ENCODE measurements at places on chromosomes 12 and 14.

DNA sequence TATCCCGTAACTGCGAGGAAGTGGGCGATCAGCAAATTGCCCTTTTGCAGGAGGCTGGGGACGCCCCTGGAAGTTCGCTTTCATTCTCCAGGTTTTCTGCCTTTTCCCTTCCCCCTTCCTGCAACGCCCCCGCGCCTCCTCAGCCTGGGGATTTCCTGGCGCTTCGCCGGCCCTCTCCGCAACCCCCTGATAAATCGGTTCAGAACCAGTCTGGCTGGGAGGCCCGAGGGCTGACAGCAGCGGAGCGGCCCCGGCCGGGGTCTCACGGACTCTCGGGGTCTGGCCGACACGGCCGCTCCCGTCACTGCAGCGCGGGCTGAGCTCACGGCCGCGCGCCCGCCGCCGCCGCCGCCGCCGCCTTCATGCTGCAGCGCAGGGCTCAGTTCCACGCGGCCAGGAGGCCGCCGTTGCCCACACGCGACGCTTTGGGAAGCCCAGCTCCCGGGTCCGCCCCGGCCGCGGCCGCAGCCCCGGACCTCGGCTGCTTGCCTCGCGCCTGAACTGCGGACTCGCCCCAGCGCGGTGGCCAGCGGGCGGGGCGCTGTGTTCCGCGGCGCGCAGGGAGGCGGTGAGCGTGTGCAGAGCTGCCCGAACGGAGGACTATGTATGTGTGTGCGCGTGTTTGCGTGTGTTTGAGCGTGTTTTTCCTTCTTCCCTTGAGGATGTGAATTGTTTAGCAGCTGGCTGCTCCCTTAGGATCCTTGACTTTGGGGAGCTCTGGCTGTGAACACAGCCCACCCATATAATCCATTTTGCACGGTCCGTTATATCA, at the start of gene LRFN5:
Gene LRFN5, plus strand, starts transcription at position 345 of the 772 bp plus-strand sequence.
- DNase-seq: no peak

GRCh38 chr12:124563809-124564208, 3.6 kb downstream of the NCOR2 start:
- DNase-seq: no peak

DNA sequence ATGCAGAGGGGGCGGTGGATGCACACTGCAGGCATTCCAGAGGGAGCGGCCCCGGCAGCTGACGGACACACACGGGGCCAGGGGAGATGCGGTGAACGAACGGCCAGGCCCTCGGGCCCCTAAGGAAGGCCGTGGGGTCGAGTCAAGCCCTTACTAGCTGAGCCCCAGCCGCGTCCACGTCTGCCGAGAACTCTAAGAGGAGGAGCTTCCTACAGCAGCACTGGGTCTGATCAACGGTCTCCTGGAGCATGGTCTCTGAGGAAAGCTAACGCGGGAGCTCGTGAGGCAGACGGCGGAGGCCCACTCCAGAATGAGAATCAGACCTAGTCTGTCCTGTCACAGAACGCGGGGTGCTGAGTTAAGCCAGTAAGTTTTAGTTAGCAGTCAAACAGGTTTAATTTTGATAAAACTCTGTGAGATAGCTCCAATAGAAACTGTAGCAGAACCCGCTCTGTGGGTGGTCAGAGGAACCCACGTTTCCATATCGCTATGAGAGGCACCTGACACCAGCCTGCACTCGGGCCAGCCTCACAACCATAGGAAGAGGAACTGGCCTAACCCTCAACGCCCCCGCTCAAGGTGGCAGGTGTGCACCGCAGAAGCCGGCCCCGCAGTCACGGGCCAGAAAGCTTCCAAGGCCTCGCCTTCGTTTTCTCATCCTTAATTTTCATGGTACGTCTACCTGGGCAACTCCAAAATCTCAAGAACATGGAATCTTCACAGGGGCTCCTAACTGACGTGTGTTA, 55.5 kb downstream of the CDC42BPB start:
- no peak for DNase-seq

GRCh38 chr12:45681465-45681864, 48.0 kb upstream of the ARID2 start:
- no peak for DNase-seq

- DNase-seq: no peak
Observed at GRCh38 chr12:50718760-50719159, 45.1 kb upstream of the ATF1 start.

- DNase-seq: no peak
Observed at GRCh38 chr12:127881371-127882140, 385.4 kb upstream of the TMEM132C start.

GRCh38 chr14:65243766-65244442, 141.6 kb upstream of the MAX start:
- DNase-seq: no peak

DNA sequence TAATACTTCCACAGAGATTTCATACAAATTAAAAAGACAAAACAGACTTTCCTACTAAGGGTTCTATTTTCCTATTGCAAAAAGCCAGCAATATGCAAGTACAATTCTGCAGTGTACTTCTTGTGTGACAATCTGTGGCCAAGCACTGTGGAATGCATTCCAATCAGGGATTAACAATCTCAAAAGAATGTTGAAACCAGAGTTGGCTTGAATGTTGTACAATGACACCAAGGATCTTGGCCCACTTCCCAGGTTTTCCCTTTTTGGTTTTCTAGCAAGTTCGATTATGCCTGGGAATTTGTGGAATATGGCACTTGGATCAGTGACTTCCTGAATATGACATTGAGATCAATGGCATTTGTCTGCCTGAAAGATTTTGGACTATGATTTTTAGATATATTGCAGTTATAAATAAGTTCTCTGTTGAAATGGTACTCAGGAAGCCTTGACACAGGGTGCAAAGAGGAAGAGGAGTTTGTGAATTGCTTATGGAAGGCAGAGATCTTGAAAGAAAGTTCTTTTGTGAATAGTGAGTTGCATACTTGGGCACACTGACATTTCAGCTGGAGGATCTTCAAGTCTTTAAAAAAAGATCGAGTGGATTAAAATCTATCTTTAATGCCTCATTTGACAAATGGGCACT, 81.4 kb upstream of the FERMT2 start:
- no peak for DNase-seq

- no peak for DNase-seq
Observed at GRCh38 chr12:6226002-6226678, 25.9 kb downstream of the CD9 start.

DNA sequence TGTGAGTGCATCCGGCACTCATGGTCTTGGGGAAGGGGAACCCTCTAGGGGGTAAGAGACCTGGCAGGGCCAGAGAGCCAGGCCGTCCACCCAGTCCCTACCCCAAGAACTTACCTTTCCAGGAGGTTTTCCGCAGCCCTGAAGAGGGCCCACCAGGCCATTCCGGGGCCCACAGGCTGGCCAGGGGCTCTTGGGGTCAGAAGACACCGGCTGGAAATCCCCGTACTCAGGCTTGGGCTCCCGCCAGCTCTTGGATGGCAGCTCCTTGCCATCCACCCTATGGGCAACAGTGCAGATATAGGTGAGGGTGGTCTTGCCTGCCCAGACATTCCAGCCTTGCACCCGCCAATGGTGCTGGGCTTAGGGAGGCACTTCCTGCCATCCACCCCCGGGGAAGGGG, 34.6 kb downstream of the NCKAP5L start:
- no peak for DNase-seq

DNA sequence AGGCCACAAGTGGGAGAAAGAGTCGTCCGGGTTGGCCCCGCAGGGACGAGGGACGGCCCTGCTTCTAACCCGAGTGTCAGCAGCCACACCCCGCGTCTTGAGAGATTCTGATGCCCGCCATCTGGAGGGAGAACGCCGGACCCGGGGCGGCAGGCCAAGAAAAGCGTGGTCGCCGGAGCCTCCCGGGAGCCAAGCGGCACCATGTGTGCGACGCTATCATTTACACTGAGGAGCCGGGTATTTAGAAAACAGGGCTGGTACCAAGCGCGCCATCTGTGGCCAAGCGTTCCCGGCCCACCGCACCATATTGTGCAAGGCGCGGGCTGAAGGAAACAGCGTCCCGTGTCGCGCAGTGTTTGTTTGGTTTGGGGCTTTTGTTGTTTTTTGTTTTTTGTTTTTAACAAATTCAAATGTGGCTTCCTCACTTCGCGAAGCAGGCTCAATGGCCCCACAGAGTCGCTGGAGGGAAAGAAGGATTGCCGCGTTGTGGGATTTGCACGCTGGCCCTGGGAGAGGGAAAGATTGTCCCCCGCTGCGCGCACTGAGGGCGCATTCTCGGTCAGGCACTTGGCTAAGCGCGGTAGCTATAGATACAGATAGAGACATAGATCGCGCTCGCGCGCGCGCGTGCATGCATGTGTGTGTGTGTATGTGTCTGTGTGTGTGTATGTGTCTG, 153.8 kb downstream of the BCL11B start:
- DNase-seq: no peak

DNA sequence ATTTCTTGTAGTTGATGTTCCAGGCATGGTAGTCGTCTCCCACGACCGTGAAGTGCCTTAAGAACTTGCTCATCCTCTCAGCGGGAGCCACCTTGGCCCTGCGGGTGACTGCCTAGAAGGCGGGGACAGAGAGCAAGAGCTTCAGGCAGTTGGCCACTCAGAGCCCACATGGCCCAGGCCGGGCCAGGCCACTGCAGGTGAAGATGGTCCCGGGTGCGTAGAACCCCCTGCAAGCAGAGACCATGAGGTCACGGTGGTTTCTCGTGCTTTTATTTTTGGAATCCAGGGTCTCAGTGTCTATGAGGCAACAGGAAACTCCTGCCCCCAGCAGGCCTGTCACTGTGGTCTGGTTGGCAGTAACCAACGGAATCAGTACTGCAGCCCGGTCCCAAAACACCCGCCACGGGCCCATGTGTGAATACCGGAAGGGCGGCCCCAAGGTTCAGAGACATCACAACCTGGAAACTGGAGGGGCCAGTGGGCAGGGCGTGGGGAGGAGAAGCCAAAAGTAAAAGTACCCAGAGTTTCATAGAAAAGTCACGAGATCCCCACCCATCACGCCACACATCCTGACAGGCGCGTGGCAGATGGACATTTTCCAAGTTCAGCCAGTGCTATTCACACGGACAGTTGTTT, 27.5 kb downstream of the HVCN1 start:
- peak; percentile 11 for DNase-seq

DNA sequence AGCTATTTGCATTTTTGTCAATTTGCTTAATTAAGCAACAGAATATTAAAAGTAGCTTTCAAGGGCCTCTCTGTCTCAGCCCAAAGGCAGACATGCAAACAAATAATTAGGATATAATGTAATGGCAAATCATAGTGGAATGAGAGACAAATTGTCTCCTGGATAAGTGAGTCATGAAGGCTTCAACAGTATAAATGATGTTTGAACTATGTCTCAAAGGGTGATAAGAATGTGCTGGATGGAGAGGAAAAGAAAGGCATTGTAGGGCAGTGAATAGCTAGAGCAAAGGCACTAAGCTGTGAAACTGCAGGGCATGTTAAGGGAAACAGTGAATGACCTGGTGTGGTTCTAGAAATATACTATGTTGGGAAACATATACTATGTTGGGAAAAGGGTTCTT, 53.5 kb upstream of the PPP1R12A start:
- DNase-seq: no peak

- DNase-seq: no peak
Observed at GRCh38 chr12:80469681-80470080, 25.6 kb downstream of the PTPRQ start.

DNA sequence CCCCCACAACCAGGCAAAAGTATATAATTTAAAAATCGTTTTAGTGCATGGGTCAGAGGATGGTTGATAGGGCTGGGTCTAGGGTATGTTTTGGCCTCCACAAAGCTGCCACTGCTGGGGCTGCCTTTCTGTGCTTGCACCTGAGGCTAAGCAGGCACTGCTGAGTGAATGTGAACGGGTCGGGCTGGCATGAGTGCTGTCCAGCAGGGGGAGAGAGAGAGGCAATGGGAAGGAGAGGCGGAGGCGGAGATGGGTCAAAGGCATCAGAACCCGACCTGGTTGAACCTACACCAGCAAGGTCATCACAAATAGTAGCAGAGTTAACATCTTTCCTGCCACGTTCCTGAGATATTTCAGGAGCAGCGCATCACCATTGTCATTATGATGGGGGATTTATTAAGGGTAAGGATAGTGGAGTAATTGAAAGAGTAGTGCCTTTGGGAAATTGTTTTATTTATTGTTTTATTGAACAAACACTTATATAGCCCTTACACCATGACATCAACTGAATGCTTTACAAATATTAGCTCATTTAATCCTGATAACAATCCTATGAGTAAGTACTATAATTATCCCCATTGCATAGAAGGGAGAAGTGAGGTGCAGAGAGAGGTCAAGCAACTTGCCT, 5.8 kb upstream of the NRXN3 start:
- DNase-seq: no peak

GRCh38 chr14:64114166-64114565, 180.0 kb downstream of the ESR2 start:
- no peak for DNase-seq

DNA sequence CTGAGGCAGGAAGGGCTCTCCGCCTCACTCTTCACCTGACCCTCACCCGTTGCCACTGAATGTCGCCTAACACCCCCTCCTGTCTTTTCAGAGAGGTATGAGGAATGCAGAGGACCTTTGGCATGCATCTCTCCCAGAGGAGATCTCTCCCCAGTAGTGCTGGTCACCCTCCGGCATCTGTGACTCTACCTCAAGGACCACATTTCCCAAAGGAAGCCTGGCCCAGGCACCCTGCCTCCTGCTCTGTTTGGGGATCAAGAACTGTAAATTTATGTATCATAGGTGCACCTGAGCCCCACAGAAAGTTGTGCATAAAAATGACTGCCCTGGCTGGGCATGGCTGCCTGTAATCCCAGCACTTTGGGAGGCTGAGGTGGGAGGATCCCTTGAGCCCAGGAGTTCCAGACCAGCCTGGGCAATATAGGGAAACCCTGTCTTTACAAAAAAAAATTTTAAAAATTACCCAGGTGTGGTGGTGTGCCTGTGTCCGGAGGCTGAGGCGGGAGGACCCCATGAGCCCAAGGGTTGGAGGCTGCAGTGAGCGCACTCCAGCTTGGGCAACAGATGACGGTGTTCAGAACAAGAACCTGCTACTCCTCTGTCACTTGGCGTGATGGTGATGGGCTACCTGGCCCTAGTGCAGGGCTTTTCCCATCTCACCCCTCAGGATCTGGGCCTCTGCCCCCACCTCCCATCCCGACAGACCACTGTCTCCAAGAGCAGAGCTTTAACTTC, 13.7 kb downstream of the TNFRSF1A start:
- DNase-seq: no peak

DNA sequence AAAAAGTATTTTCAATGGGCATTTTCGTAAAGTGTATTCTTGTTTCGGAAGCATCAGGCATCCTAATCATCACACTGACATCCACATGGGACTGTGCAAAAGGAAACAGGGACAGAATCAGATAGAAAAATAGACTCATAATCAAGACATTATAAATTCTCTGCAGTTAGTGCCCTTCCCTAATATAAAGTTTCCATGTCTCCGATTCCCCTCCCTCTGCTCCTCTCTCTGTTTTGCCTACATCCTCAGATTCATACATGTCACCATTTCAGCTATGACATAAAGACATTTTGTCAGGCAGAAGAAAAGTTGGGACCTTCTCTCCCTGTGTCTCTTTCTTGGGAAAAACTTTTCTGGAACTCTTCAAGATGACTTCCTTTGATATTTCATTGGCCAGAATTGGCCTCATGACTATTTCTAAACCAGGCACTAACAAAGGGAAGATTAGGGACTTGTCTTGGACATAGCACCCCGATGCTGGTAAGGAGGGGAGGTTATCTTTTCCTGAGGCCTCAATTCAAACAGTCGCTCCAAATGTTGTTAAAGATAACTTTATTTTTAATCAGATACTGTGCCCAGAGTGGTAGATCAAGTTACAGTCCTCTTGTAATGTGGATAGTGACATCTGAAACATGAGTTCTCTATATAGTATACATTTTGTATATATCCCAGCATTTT, 212.1 kb upstream of the BTG1 start:
- DNase-seq: no peak
